ENCODE measurements at places on chromosomes 4 and X. TPM values are rescaled to one million over a fixed set of nuclear protein-coding genes. Genes with fewer than 3 reads are reported as not detected.
A peak's percentile ranks its signal among the peaks of the same experiment; 100 is the strongest.

DNA sequence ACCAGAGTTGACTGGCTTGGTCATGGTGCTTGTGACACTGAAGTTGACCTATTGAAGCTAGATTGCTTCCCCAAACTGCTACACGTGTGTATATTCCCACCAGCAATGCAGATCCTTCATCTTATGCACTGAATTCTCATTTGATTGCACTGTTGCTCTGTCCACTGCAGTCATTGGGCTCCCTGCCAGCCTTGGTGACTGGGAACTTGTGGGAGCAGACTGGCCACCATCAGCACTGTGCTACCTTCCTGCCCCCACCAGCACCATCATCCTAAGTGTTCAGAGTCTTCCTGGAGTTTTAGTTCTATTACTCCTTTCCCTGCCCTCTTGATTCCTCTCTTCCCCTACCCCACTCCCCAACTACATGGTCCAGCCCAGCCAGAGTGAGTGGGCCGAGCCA is 117.7 kb upstream of the PRPS2 start:
- DNase-seq, result no peak
- no peaks in the 10 kb centered on the region for H3K27me3 ChIP-seq
- no peaks in the 10 kb centered on the region for H3K36me3 ChIP-seq

HTN3 gene
- not detected for total RNA-seq

RBMXL3 gene
- not detected for total RNA-seq

- no peak overlapping the region for H3K27ac ChIP-seq
- no peaks in the 10 kb centered on the region for H3K27me3 ChIP-seq
- no peaks in the 10 kb centered on the region for H3K4me1 ChIP-seq
These were observed 19.4 kb downstream of the CLDN22 start for GRCh38 chr4:183300655-183301054.

IRS4 gene
- total RNA-seq, result not detected

VSIG1 gene
- total RNA-seq, result 0.07 TPM

GRCh38 chrX:16310326-16310725 is 143.0 kb downstream of the MAGEB17 start:
- H3K27me3 ChIP-seq, result no peaks in the 10 kb centered on the region
- H3K36me3 ChIP-seq, result no peaks in the 10 kb centered on the region
- no peak overlapping the region for H3K27ac ChIP-seq
- H3K4me1 ChIP-seq, result no peaks in the 10 kb centered on the region
- H3K4me3 ChIP-seq, result no peak overlapping the region

CFAP47 gene
- total RNA-seq, result not detected

- DNase-seq, result no peak
- no peaks in the 10 kb centered on the region for H3K36me3 ChIP-seq
- H3K4me1 ChIP-seq, result peaks cover 6% of the 10 kb centered on the region
- H3K4me3 ChIP-seq, result no peak overlapping the region
- no peaks in the 10 kb centered on the region for H3K27me3 ChIP-seq
These were observed 9.9 kb upstream of the AKAP14 start for GRCh38 chrX:119885554-119886428.

DNA sequence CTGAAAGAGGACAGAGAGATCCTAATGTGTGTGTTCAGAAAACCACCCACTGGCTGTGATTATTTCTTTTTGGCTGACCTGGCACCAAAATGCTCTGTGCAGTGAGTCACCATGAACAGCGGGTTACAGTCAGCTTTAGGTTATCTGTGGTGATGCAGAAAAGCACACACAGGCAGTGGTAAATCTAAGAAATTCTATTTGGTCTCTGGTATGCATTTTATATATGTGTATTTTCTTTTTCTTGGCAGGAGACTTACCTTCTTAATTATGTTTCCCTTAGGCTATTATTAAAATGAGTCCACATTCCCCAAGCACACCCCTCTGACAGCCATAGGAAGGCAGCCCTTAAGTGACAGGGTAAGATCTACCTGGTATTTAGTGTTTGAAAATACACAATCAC is 79.1 kb upstream of the TFDP3 start:
- no peak overlapping the region for H3K27ac ChIP-seq
- no peak overlapping the region for H3K4me3 ChIP-seq
- H3K27me3 ChIP-seq, result no peaks in the 10 kb centered on the region
- no peaks in the 10 kb centered on the region for H3K4me1 ChIP-seq

GRCh38 chr4:155487210-155487609 is 110.4 kb upstream of the MAP9 start:
- no peak overlapping the region for H3K27ac ChIP-seq
- H3K4me1 ChIP-seq, result no peaks in the 10 kb centered on the region
- no peak overlapping the region for H3K4me3 ChIP-seq
- no peaks in the 10 kb centered on the region for H3K36me3 ChIP-seq
- DNase-seq, result no peak
- H3K27me3 ChIP-seq, result no peaks in the 10 kb centered on the region

- no peak overlapping the region for H3K27ac ChIP-seq
- no peaks in the 10 kb centered on the region for H3K27me3 ChIP-seq
- H3K4me3 ChIP-seq, result no peak overlapping the region
- H3K4me1 ChIP-seq, result no peaks in the 10 kb centered on the region
These were observed 102.9 kb upstream of the LRPAP1 start for GRCh38 chr4:3634894-3635820.

- H3K27ac ChIP-seq, result no peak overlapping the region
- H3K27me3 ChIP-seq, result no peaks in the 10 kb centered on the region
- peak; percentile 13 for DNase-seq
- H3K36me3 ChIP-seq, result no peaks in the 10 kb centered on the region
These were observed 42.4 kb upstream of the SLC2A9 start for GRCh38 chr4:10063544-10064300.

DNA sequence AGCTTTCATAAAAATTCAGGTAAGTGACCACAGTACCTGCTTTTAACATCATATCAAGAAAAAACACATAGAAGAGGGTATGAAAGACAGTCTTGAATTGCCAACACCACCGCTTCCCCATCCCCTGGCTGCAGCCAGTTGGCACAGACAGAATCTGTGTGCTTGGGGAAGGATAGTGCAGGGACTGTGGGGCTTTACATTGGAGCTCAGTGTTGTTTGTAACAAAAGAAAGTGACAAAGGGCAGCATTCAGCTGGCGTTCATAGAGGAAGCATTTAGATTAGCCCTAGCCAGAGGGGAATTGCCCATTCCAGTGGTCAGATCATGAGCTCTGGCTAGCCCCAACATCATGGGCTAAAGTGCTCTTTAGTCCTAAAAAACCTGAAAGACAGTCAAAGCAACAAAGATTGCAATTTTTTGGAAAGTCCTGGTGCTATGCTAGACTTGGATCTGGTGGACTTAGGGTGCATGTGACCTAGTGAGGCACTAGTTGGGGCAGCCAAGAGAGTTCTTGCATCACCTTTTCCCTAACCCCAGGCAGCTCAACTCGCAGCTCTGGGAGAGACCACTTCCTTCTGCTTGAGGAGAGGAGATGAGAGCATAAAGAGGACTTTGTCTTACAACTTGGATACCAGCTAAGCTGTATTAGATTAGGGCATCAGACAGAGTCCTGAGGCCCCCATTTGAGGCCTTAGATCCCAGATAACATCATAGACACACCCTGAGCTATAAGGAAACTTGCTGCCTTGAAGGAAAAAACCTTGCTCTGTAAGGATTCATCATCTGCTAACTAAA is 1602.4 kb upstream of the ADGRL3 start:
- no peaks in the 10 kb centered on the region for H3K27me3 ChIP-seq
- no peaks in the 10 kb centered on the region for H3K4me1 ChIP-seq
- no peak for DNase-seq
- H3K4me3 ChIP-seq, result no peak overlapping the region

GRCh38 chr4:128946916-128947315 is 137.4 kb downstream of the JADE1 start:
- H3K27ac ChIP-seq, result no peak overlapping the region
- no peaks in the 10 kb centered on the region for H3K4me1 ChIP-seq
- H3K27me3 ChIP-seq, result no peaks in the 10 kb centered on the region
- no peak for DNase-seq
- peaks cover 4% of the 10 kb centered on the region for H3K36me3 ChIP-seq

- H3K27ac ChIP-seq, result no peak overlapping the region
- no peak overlapping the region for H3K4me3 ChIP-seq
- H3K27me3 ChIP-seq, result peaks cover 79% of the 10 kb centered on the region
- no peak for DNase-seq
These were observed 120.8 kb downstream of the ZNF518B start for GRCh38 chr4:10336471-10336870.

GRCh38 chr4:188722911-188723310 is 583.7 kb downstream of the TRIML1 start:
- no peaks in the 10 kb centered on the region for H3K27me3 ChIP-seq
- H3K36me3 ChIP-seq, result no peaks in the 10 kb centered on the region
- no peak overlapping the region for H3K27ac ChIP-seq
- no peak for DNase-seq
- H3K4me3 ChIP-seq, result no peak overlapping the region
- no peaks in the 10 kb centered on the region for H3K4me1 ChIP-seq

DNA sequence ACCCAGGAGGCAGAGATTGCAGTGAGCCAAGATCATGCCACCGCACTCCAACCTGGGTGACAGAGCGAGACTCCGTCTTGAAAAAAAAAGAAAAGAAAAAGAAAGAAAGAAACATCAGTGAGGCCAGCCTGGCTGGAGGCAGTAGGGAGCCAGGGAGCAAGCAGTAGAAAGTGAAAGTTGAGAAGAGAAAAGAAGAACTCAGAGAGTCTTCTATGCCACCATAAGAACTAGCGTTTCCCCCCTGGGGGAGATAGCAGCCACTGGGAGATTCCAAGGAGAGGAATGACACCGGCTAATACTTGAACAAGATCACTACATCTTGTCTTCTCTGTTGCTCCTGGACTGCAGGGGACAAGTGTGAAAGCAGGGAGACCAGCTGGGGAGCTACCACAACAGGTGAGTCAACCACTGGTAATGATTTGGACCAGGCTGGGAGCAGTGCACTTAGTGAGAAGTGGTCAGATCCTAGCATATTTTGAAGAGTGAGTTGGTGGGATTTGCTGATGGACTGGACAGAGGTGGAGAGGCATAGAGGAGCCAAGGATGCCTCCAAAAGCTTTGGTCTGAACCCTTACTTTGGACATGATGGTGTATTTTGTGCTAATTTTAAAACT is 33.4 kb downstream of the SLC2A9 start:
- no peaks in the 10 kb centered on the region for H3K4me1 ChIP-seq
- H3K36me3 ChIP-seq, result no peaks in the 10 kb centered on the region
- no peaks in the 10 kb centered on the region for H3K27me3 ChIP-seq

KLF3 gene
- 44.2 TPM for total RNA-seq

GRCh38 chr4:79034544-79034943 is 95.3 kb upstream of the PAQR3 start:
- no peaks in the 10 kb centered on the region for H3K36me3 ChIP-seq
- H3K27ac ChIP-seq, result no peak overlapping the region
- no peaks in the 10 kb centered on the region for H3K4me1 ChIP-seq
- no peak for DNase-seq

GRCh38 chr4:111501946-111502345 is 643.3 kb upstream of the FAM241A start:
- DNase-seq, result no peak
- H3K36me3 ChIP-seq, result no peaks in the 10 kb centered on the region
- H3K4me1 ChIP-seq, result no peaks in the 10 kb centered on the region
- no peaks in the 10 kb centered on the region for H3K27me3 ChIP-seq

TGIF2LX gene
- not detected for total RNA-seq

- H3K4me1 ChIP-seq, result no peaks in the 10 kb centered on the region
- no peaks in the 10 kb centered on the region for H3K36me3 ChIP-seq
- peaks cover 38% of the 10 kb centered on the region for H3K27me3 ChIP-seq
- H3K4me3 ChIP-seq, result no peak overlapping the region
- no peak for DNase-seq
These were observed 159.1 kb upstream of the LEF1 start for GRCh38 chr4:108327642-108328382.

DNA sequence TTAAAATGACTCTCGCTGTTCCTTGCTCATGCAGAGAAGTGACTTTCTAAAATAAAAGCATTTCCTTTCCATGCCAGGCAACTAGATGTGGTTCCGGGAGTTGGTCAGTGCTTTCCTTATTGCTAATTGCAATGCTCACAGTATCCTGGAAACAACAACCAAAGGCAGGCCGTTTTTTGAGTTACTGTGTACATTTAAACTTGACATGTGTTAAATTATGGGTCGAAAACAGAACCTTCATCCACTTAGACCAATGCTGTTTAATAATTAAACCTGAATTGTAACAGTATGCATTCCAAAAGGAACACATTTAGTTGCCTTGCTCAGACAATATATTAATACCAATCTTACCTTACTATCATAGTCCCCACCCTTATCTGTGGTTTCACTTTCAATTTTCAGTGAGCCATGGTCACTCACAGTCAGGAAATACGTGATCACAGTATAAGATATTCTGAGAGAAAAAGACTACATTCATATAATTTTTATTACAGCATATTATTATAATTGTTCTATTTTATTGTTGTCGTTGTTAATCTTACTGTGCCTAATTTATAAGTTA is 102.6 kb downstream of the HS6ST2 start:
- H3K36me3 ChIP-seq, result no peaks in the 10 kb centered on the region
- H3K4me1 ChIP-seq, result no peaks in the 10 kb centered on the region
- no peak for DNase-seq
- no peaks in the 10 kb centered on the region for H3K27me3 ChIP-seq
- H3K27ac ChIP-seq, result no peak overlapping the region

- no peaks in the 10 kb centered on the region for H3K27me3 ChIP-seq
- H3K4me1 ChIP-seq, result no peaks in the 10 kb centered on the region
- H3K36me3 ChIP-seq, result no peaks in the 10 kb centered on the region
- DNase-seq, result no peak
- H3K27ac ChIP-seq, result no peak overlapping the region
These were observed 9.5 kb downstream of the FRG2 start for GRCh38 chr4:190017357-190018200.

BEX4 gene
- total RNA-seq, result 0.91 TPM

DNA sequence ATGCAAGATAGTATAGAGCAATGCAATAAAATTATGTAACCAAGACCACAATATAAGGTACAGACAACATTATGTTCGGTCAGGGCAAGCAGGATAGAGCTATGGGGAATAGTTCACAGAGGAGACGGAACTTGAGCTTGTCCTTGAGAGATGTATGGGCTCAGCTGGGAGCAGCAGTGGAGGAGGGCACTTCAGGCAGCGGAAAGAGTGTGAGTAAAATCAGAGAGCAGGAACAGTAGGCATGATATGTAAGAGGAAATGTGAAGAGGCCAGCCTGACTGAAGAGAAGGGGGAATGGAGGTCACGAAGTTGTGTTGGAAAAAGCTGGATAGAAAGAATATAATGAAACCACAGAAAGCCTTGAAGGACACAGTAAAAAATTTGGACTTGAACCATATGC is 217.2 kb upstream of the NOCT start:
- no peaks in the 10 kb centered on the region for H3K36me3 ChIP-seq
- peaks cover 30% of the 10 kb centered on the region for H3K27me3 ChIP-seq
- H3K4me1 ChIP-seq, result no peaks in the 10 kb centered on the region

SSX1 gene
- total RNA-seq, result not detected

GRCh38 chr4:150348079-150348478 is 233.9 kb upstream of the MAB21L2 start:
- no peaks in the 10 kb centered on the region for H3K27me3 ChIP-seq
- H3K4me1 ChIP-seq, result no peaks in the 10 kb centered on the region
- no peak overlapping the region for H3K4me3 ChIP-seq
- no peaks in the 10 kb centered on the region for H3K36me3 ChIP-seq

All from HCT116 (cell line).